ENCODE measurements at places on chromosomes 16 and 17.

DNA sequence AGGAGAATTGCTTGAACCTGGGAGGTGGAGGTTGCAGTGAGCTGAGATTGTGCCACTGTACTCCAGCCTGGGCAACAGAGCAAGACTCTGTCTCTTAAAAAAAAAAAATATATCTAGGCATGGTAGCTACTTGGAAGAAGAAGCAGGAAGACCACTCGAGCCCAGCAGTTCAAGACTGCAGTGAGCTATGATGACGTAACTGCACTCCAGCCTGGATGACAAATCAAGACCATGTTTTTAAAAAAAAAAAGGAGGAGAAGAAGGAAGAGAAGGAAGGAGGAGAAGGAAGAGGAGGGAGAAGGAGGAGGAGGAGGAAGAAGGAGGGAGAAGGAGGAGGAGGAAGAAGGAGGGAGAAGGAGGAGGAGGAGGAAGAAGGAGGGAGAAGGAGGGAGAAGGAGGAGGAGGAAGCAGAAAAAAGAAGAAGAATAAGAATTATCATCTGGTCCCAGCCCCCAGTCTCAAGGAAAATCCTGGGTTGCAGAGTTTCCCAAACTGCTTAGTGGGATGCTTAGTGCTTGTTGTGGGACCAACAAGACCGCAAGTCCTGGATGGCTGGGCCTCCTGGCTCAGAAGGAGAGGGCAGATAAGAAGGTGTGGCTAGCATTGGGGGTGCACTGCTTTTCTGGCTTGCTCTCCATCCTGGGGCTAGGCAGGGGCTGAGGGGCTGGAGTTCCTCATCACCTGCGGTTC lies 3.7 kb upstream of the DRC7 start:
- no peak for DNase-seq

GRCh38 chr16:14335297-14335696 lies 264.2 kb downstream of the MRTFB start:
- DNase-seq, result no peak

GRCh38 chr16:81486540-81487061 lies 42.0 kb downstream of the CMIP start:
- DNase-seq, result no peak

- DNase-seq, result no peak
Measured at GRCh38 chr16:12580809-12581208, 222.9 kb downstream of the CPPED1 start.

DNA sequence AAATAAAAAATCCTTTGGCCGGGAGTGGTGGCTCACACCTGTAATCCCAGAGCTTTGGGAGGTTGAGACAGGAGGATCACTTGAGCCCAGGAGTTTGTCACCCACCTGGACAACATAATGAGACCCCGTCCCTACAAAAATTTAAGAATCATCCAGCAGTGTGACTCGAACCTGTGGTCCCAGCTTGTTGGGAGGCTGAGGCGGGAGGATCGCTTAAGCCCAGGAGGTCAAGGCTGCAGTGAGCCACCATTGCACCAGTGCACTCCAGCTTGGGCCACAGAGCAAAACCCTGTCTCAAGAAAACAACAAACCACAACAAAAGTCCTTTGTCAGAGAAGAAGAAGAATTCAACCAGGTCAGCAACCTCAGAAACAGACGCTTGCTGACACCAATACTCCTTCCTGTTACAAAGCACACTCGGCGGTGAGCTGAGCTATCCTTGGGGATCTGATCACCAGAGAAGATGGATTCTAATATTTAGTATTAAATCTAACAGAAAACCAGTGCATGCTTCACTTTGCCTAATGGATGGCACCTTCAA lies 12.9 kb upstream of the PVALEF start:
- DNase-seq, result no peak

- no peak for DNase-seq
Measured at GRCh38 chr17:80992077-80992947, 671 bp downstream of the CHMP6 start.

DNA sequence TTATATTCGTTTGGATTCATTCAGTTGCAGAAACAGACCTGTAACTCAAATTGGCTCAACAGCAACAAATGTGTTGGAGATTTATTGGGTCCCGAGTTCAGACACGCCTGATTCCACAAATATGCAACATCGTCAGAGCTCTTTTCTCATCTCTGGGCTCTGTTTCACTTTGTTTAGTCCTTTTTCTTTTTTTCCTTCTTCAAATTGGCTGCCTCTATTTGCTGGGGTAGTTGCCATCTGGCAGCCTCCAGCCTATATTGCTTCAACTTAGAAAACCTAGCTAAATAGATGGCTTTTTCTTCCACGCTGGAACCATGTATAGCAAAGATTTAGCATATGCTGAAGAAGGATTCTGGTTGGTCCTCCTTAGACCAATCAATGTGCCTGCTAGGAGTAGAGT lies 398.5 kb downstream of the RBFOX1 start:
- DNase-seq, result no peak

DNA sequence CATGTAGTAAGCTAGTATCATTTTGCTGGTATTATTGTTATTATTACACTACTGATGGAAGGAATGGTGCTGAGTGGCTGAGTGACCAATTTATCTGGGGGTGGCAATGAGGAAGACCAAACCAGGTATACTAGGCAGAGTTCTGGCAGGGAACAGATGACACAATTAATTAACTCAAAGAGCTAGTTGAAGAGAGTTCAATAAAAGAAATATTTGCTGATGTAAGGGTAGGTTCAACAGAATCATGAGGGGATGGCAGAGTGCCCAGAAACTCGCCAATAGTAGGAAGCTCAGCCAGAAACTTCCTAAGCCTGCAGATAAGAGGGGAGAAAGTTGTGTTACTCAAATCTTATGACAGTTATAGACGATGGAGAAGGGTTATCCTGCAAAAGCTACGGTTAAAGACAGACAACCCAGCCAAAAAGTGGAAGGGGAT lies 352.5 kb downstream of the KCNJ2 start:
- no peak for DNase-seq

Measured in activated gamma-delta T cell treated with anti-CD3 and anti-CD28 coated beads, Interleukin-2, amount 50 U/mL, for 16 hours (primary cell).